ENCODE measurements at places on chromosomes 7 and 10. TPM values are rescaled to one million over a fixed set of nuclear protein-coding genes. Genes with fewer than 3 reads are reported as not detected.

LIPJ gene
- not detected for total RNA-seq

HDAC9 gene
- 25.7 TPM for total RNA-seq

FLNC gene
- 149 TPM for total RNA-seq

NACAD gene
- total RNA-seq = 3.9 TPM

GPR26 gene
- total RNA-seq = not detected

GRID1 gene
- total RNA-seq = 0.52 TPM

CPED1 gene
- total RNA-seq = 2.1 TPM

PHKG1 gene
- total RNA-seq = 0.22 TPM

OR6B1 gene
- total RNA-seq = not detected

RNLS gene
- total RNA-seq = 7.1 TPM

GPR22 gene
- total RNA-seq = not detected

NAMPT gene
- 89.7 TPM for total RNA-seq

HSPA12A gene
- 8.9 TPM for total RNA-seq

OPN1SW gene
- not detected for total RNA-seq

VGF gene
- 20.9 TPM for total RNA-seq

FXYD4 gene
- not detected for total RNA-seq

RNF148 gene
- 2.2 TPM for total RNA-seq

STAG3 gene
- total RNA-seq = 0.69 TPM

CDK14 gene
- total RNA-seq = 5.3 TPM

GPR158 gene
- not detected for total RNA-seq

R3HCC1L gene
- total RNA-seq = 9.2 TPM

LDB3 gene
- not detected for total RNA-seq

ZNF25 gene
- total RNA-seq = 2.5 TPM

SPDYE18 gene
- 0.23 TPM for total RNA-seq

RPEL1 gene
- total RNA-seq = 0.07 TPM

HTR5A gene
- total RNA-seq = not detected

TRIM56 gene
- 9.4 TPM for total RNA-seq

MYOZ1 gene
- total RNA-seq = 1.1 TPM

All from epithelial cell of proximal tubule (primary cell).